Activated CD4-positive, alpha-beta T cell treated with anti-CD3 and anti-CD28 coated beads, Interleukin-2, amount 10 ng/mL, durations not matched to agents 24 days and 14 days (primary cell): ENCODE measurements at places on chromosomes 7 and 10. TPM values are rescaled to one million over a fixed set of nuclear protein-coding genes. Genes with fewer than 3 reads are reported as not detected.

The FEZF1 gene
- not detected in 2 replicates for total RNA-seq

DNA sequence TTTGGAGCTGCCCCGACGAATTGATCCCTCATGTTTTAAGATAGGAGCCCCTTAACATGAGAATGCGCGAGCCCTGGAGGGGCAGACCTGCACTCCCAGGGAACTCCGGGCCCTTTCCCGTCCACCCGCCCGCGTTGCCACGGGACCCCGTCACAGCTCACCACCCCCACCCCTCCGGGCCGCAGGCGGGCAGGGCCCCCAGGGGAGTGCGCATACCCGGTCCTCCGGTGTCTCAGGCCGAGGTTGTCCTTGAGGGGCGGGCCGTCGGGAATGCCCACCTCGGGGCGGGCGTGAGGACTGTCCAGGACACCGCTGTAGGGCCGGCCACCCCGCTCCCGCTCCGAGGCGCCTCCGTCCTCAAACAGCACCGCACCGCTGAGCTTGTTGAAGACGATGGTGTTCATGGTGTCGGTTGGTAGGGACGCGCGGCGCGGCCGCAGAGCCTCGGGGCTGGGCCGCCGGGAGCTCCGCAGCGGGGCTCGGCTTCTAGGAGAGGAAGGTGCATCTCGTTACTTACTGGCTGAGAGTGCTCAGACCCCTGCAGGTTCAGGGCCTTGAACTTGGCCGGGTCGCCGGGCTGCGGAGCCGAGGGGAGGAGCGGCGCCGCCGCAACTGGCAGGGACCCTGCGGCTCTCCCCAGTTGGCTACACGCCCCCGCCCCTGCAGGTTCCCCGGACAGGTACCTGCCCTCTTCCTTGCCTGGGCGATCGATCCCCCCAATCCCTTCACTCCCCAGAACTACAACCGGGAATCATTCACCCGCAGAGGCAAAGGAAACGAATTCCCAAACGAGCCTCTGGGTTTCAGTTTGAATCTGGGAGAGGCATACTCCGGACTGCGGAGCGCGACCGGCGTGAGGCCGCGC is 2.4 kb downstream of the MKX start:
- DNase-seq, result peak; percentile 77

The ALOX5 gene
- total RNA-seq, result 1.0 and 2.4 TPM in 2 replicates

The CPVL gene
- total RNA-seq, result not detected in 2 replicates

The ZNRF2 gene
- 8.8 and 9.2 TPM in 2 replicates for total RNA-seq

DNA sequence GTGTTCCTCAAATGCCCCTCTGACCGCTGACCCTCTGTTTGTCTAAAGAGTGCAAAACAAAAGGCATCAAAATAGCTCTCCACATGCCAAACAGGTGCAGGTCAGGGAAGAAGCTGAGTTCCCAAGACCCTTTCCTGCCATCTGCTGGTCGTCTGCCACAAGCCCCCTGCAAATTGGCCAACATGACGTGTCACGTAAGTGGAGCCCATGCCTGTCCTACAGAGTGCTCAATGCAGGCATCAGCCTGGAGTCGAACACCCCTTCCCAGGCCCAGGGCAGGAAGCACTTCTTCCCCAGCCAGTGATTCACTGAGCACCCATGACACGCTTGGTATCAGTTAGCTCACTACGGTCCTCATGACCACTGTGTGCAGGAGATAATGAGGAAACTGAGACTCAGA is 14.1 kb downstream of the TMEM72 start:
- DNase-seq, result no peak

DNA sequence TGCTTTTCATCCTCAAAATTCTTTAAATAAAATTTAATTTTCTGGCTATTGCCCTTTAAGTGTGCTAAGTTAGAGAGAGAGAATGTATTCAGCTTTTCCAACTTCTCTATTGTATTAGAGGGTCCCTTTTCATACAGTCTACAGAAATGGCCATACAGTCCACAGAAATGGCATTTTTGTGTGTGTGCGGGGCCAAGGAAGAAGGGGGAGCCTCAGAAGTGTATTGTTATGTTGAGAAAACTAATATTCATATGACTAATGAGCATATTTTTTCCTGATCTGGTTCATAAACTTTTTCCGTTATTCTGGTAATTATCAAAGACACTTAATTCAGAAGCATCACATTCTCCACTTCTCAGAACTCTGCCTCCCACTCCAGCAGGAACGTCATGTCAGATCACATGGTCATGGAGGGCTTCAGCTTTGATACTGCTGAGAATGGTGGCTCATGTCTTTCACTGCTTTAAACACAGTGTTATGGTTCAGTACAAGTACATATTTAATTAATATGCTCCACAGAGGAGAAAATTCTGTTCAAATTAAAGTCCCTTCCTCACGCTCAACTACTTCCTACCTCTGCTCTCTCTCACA is 37.1 kb downstream of the ELMO1 start:
- no peak for DNase-seq

The TMEM26 gene
- total RNA-seq, result not detected in 2 replicates

The DRGX gene
- 0.09 TPM in 1 of 2 replicates, not detected in the other for total RNA-seq
